ENCODE measurements at places on chromosomes 5 and 9.

DNA sequence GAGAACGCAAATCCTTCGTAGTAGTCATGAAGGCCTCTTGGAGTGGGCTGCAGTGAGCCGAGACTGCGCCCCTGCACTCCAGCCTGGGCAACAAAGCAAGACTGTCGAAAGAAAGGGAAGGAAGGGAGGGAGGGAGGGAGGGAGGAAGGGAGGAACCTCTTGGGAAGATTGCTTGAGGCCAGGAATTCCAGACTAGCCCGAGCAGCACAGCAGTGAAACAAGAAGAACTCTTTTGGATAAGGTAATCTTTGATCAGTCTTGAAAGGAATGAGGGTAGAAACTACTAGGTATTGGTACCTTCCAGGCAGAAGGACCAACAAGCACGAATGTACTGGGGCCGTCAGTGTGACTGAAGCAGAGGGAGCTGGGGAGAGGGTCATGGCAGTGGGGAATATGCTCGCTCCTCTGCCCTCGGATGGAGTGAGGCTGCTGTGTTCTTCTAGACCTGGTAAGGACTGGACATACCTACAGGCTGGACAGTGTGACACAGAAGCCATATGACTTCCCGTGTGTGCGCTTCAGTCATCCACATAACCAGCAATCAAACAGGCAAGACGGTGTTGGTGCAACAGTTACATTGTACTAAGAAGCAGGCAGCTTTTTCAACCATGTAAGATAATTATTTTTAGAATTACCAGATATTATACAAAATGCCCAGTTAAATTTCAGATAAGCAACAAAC, 45.2 kb downstream of the P4HA2 start:
- DNase-seq: no peak

- no peak for DNase-seq
Measured at GRCh38 chr5:69083412-69083811, 10.4 kb upstream of the SLC30A5 start.

- DNase-seq: no peak
Measured at GRCh38 chr9:76725885-76726284, 38.4 kb upstream of the PCA3 start.

DNA sequence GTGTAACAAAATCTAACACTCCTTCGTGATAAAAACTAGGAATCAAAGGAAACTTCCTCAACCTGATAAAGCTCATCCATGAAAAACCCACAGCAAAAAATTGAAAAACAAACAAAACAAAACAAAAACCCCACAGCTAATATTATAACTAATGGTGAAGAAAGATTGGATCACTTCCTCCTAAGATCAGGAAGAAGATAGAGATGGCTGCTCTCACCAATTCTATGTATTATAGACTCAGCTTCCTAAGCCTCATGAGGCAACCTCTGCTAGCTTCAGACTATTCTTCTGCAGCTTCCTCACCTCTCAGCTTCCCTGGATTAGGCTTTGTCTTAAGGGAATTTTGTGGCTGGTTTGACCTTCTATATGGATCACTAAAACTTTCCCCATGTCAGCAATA, 40.1 kb downstream of the PHAX start:
- no peak for DNase-seq

DNA sequence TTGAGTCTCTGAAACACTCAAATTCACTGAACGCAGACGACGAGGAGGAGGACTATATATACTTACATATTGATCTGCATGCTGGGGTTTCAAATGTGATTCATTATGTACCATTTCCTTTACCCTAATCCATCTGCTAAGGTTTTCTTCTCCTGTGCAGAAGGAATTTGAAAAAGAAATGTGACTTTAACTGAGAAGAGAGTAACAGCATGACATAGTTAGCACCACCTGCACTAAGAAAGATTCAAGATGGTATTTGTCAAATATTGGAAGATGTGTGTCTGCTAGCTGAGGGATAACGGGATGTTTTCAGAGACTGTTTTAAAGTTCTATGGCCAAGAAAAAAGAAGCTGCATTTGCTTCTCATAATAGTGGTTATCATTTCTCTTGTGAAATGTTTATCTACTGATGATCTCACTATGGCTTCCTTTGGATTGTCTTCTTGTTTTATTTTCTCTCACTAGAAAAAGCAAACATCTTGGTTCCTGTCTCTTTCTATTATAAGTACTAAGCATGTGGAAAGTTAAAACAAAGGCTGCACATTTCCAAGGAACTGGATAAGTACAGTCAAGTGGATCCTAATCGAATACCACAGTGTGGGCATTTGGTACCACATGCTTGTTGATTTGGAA, 89.8 kb upstream of the TLE4 start:
- DNase-seq: no peak

GRCh38 chr9:14690948-14691730, 2.1 kb downstream of the ZDHHC21 start:
- no peak for DNase-seq

- DNase-seq: no peak
Measured at GRCh38 chr5:159359408-159359807, 29.1 kb upstream of the IL12B start.
